Right atrium auricular region (tissue), 2 donors: ENCODE measurements at places on chromosomes 6 and 20. TPM values are rescaled to one million over a fixed set of nuclear protein-coding genes. Genes with fewer than 3 reads are reported as not detected.

- H3K27me3 ChIP-seq: no peaks in the 10 kb centered on the region
- H3K27ac ChIP-seq: no peak overlapping the region
- no peaks in the 10 kb centered on the region for H3K36me3 ChIP-seq
Measured at GRCh38 chr20:8652396-8652795, 416.5 kb upstream of the PLCB4 start.

DNA sequence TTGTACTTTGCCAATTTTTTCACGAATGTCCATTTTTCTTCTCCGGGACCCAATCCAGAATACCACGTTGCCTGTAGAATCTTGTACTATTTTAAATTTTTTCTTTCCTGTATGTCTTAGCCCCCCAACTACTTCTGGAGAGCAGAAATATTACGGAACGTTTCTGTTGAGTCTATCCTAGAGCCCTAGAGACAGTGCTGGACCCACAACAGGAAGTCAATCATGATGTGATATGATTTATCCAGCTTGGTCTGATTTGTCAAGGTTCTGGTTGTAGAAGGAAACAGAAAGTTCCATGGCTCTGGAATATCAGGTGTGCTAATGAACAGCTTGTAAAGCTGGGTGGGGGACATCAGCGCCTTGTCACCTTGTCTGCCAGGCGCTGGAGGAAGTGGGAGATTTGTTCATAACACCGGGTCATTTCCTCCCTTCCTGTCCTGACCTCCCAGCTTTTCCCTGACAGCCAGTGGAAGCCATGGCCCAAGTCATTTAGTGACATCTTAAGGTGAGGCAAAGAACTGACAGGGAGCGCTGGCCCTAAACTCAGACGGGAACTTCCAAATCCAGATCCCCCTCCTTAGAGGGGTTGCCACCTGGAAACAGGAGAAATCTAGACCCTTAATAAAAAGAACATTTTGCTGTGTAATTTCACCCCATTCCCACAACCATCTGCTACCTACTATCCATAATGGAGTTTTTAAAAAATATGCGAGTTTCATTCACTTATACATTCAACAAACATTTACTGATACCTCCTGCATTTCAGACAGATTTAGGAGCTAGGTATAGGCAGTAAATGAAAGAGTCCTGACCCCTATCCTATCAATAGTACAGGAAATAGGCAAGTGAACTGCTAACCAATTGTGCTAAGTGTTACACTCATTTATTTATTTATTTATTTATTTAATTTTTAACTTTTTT, 130.5 kb downstream of the ZFP64 start:
- H3K4me3 ChIP-seq: no peak overlapping the region
- no peaks in the 10 kb centered on the region for H3K27me3 ChIP-seq
- DNase-seq: no peak
- no peak overlapping the region for H3K27ac ChIP-seq
- H3K36me3 ChIP-seq: no peaks in the 10 kb centered on the region
- H3K4me1 ChIP-seq: no peaks in the 10 kb centered on the region

IPCEF1 gene
- 0.51 TPM for total RNA-seq

EFCAB8 gene
- not detected for total RNA-seq
